ENCODE measurements at places on chromosomes 2 and 18.

DNA sequence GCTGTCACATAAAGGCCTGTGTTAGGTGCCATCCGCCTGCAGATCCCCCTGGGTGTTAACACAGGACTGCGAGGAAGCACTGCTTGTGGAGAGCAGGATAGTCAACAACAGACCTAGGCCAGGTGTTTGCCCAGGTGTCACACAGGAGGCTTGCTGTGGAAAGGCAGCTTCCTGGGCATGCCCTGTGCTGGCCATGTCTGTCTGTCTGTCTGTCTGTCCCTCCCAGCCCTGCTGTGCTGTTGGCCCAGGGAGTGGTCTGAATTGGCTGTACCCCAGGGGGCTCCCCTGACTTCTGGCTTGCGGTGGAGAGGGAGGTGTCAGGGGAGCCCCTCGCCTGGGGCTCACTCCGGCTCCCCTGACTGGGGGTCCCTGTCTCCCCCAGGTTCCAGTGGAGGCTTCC is 53.2 kb downstream of the SH3BP4 start:
- DNase-seq: no peak

DNA sequence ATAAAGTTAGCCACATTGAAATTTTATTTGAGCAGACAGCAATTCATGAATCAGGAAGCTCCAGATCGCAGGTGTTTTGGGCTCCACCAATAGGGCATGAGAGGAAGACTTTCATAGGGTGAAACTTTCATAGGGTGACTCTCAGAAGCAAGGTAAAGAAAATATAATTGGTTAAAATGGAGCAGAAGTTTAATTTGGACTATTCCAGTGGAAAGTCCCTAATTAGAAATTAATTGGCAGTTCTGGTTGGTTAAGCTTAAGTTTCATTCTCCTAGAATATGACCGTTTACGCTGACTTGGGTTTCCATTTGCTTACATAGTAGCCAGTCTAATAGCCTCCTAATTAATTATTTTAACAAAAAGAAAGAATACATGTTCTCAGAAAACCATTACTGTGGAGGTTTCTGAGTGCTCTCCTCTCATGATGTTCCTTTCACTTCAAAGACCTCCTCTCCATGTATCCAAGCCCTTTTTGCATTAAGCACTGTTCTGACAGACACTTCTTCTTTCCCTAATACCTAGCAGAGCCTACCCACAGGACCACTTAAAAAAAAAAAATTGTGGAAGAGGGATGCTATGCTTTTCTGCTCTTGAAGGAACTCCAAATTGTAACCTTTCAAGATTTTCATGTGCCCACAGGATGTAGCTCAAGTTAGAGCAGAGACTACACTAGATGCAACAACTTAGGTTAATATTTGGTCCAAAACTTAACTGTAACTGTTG is 99.1 kb downstream of the MREG start:
- no peak for DNase-seq

GRCh38 chr2:96788442-96789244 is 27.4 kb upstream of the CNNM3 start:
- DNase-seq: no peak

DNA sequence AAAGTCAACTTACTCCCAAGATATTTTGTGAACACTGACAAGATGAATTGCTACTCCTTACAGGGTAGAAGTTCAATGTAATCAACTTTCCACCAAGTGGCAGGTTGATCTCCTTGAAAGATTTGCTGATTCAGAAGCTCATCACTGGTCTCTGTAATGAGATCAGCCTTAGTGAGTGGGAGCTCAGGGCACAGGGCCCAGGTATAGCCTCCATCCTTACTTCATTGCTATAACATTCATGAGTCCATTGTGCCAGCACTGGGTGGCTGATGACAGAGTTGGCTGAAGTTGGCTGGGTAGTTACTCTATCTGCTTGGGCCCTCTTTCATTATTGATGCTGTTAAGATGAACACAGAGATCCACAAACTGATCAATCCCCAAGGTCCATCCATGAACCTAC is 379.0 kb downstream of the IRS1 start:
- DNase-seq: no peak

GRCh38 chr2:85156153-85156552 is 23.0 kb downstream of the TCF7L1 start:
- DNase-seq: no peak

GRCh38 chr2:109217362-109218086 is 88.5 kb downstream of the SH3RF3 start:
- no peak for DNase-seq

- DNase-seq: no peak
Measured at GRCh38 chr2:109635426-109636304, 21.5 kb downstream of the SOWAHC start.

- peak; percentile 32 for DNase-seq
Measured at GRCh38 chr2:41869542-41870264, 178.1 kb upstream of the PKDCC start.

DNA sequence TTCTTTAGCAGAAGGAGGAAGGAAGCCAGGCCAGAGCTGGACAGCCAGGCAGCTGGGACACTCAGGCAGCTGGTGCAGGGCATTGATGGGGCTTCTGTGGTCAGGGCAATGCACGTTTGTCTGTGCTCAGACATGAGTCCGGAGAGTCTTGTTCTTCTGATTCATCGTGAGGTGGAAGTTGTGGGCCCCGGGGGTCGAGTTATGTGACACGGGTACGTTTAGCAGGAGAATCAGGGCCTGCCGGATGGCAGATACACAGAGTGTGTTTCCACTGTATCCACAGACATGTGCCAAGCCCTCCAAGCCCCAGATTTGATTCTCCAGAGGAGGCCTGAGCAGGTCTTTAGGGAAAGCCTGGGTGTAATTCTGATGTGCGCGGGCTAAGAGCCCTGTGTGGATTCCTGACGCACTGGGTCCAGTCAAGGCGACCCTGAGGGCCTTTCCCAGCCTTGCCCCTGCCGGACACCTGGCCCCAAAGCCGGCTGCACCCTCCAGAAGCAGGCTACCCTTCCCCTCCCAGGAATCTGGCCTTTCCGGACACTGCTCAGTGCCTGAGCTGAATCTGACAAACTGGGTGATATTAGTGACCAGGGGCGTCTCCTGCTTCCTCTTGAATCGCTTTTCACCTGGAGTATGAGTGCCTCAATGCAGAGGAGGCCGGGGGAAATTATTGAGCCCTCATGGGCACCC is 10.1 kb downstream of the ARHGEF4 start:
- no peak for DNase-seq

DNA sequence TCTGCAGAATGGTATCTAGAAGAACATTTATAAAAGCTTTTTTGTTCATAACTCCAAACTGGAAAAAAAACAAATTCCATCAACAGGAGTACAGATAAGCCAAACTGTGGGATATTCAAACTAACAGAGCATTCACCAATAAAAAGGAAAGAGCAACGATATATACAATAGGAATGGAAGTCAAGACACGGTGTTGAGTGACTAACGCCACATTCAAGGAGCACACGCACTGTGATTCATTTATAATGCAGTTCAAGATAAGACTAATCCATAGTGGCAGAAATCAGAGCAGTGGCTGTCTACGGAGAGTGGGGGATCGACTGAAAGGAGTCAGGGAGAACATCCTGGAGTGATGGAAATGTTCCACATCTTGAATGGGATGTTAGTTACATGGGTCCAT is 70.7 kb downstream of the CABYR start:
- DNase-seq: no peak

DNA sequence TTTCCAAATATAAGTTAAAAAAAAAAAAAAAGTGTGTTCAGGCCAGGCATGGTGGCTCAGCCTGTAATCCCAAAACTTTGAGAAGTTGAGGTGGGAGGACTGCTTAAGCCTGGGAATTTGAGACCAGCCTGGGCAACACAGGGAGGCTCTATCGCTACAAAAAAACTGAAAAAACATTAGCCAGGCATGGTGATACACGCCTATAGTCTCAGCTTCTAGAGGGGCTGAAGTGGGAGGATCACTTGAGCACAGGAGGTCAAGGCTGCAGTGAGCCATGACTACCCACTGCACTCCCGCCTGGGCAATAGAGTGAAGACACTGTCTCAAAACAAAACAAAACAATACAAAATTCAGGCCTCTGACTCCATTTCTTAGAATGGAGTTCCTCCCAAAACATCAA is 9.2 kb downstream of the USP37 start:
- DNase-seq: no peak

GRCh38 chr2:53170466-53170865 is 597.1 kb upstream of the CHAC2 start:
- DNase-seq: no peak

DNA sequence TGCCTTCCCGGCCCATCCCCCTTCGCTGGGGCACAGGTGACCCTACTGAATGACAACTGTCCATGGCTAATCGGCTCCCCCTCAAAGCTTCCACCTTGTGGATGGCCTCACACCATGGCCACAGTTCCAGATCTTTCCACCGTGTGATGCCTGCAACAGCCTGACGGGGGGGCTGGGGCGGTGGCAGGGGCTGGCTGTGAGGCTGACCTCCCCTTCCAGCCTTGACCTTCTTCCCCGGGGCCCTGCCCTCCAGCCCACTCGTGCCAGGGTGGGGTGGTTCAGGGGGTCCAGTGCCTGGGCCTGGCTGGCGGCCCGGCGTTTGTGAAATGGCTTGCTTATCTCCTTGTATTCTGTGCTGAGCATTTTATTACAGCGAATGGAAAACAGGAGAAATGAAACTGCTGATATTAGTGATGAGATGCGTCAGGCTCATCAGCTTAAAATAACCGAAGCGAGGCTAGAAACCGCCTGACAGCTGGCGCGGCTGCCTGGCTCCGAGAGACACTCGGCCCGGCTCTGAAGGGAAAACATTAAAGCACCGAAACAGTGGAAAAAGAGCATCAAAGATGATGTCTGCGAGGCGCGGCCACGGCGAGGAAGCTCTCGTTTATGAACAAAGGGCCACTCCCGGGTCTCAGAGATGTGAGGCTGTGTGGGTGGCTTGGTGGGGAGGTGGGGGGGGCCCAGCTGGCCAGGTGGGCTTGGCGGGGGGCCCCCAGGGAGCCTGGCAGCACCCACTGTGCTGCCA is 916 bp upstream of the PDCD1 start:
- no peak for DNase-seq

Data from stimulated activated CD8-positive, alpha-beta memory T cell treated with anti-CD3 and anti-CD28 coated beads, Interleukin-4, amount 100 ng/mL, for 1 hour (primary cell).